ENCODE measurements at places on chromosomes 7 and 10.

- peaks cover 19% of the 10 kb centered on the region for H3K27me3 ChIP-seq
- no peak overlapping the region for H3K4me3 ChIP-seq
- DNase-seq = no peak
- no peaks in the 10 kb centered on the region for H3K4me1 ChIP-seq
- H3K27ac ChIP-seq = no peak overlapping the region
These were observed 190.7 kb upstream of the GPR26 start for GRCh38 chr10:123475466-123475865.

- DNase-seq = no peak
- no peak overlapping the region for H3K4me3 ChIP-seq
- peaks cover 8% of the 10 kb centered on the region for H3K4me1 ChIP-seq
- H3K27me3 ChIP-seq = no peaks in the 10 kb centered on the region
These were observed 19.1 kb upstream of the VOPP1 start for GRCh38 chr7:55591282-55591931.

- no peaks in the 10 kb centered on the region for H3K4me1 ChIP-seq
- H3K36me3 ChIP-seq = no peaks in the 10 kb centered on the region
- no peaks in the 10 kb centered on the region for H3K27me3 ChIP-seq
- no peak overlapping the region for H3K4me3 ChIP-seq
- no peak overlapping the region for H3K27ac ChIP-seq
These were observed 319.3 kb upstream of the CACNA2D1 start for GRCh38 chr7:82762880-82763279.

GRCh38 chr10:7206412-7207100 lies 204.3 kb downstream of the SFMBT2 start:
- H3K27me3 ChIP-seq = no peaks in the 10 kb centered on the region
- peaks cover 23% of the 10 kb centered on the region for H3K36me3 ChIP-seq
- H3K27ac ChIP-seq = no peak overlapping the region
- DNase-seq = no peak
- H3K4me1 ChIP-seq = no peaks in the 10 kb centered on the region
